HepG2 (cell line): ENCODE measurements at places on chromosomes 4 and X.

DNA sequence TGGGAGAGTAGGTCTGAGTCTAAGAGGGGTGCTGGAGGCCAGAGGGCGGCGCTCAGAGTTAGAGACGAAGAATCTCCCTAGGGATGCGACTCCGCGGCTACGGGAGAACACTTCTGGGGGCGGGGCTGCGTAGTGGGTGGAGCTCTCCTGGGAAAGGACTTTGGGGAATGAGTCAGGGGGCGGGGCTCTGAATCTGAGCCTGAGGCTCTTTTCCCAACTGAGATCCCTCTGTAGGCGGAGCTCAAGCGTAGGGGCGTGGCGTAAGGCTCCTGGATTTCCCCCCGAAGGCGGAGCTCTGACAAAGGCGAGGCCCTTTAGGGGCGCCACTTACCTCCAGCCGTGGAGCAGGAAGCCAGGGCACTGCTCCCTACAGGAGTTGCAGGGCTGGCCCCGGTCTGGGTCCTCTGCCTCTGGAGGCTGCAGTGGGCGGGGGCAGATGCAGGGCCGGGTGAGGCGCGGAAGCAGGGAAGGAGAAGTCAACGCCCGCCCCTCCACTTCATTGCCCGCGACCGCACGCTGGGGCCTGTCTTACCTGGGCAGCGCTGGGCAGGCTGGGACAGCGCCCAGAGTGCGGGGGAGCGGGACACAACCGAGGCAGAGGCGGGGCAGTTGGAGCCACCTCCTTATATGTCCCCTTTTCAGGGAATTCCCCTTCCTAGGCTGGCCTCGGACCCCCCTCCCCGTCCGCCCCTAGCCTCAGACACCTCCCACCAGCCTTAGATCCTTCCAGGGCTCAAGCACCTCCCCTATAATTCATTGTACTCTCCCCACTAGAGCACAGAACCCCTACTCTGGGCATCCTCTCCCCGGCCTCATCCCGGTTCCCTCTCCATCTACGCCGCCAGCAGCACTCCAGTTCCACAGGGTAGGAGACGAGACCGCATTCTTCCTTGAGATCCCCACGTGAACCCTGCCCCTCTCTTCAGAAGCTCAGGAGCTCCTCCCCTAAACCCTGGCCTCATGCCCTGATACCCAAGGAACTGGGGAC lies 1.6 kb downstream of the PRICKLE3 start:
- no peak for DNase-seq

DNA sequence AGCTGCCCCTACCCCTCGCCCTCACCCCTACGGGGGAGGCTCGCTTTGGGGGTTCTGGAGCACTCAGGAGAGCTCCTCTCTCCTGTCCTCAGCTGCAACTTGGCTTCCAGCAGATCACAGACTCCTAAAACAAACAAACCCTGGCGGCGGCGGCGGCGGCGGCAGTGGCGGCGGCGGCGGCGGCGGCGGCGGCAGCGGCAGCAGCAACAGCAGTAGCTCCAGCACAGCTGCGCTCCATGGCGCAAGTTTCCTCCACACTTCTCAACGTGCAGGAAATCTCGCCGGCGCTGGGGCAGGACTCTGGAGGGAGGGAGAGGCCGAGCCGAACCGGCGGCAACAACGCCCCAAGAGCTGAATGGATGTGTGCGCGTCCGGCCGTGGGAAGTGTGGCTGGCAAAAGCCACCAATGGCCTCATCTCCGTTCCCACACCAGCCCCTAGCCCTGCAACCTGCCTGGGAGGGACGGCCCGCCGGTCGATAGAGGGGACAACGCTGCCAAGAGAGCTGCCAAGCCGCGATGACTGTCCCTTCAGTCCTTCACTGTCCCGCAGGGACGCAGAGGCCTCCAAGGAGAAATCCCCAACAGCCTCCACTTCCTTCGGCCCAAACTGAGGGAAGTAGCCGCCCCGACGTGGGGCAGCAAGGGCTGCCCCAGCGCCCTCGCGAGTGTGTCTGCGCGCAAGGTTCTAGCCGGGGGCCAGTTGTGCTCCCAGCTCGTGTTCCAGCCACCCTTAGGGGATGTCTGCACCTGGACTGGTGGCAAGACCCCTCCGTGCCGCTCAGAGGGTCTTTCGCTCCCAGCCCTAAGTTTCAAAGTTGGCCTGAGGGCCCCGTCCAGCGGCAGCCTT lies 775 bp downstream of the SHROOM4 start:
- no peak for DNase-seq

DNA sequence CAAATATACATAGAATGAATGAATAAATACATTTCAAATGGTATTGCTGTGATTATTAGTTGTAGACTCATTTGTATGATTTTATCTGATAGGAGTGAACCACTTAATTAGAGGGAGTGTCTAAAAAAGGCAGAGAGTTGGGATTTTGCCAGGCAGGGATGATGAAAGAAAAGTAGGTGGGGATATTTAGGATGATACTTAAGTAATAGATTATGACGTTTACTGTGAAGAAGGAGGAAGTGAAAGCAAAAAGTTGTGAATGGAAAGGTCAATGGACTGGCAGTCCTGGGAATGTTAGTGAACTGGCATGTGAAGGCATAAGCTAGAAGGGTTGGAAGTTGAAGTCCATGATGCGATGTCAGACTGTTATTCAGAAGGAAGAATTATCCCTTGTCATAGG lies 917.1 kb downstream of the RAPGEF2 start:
- no peak for DNase-seq

DNA sequence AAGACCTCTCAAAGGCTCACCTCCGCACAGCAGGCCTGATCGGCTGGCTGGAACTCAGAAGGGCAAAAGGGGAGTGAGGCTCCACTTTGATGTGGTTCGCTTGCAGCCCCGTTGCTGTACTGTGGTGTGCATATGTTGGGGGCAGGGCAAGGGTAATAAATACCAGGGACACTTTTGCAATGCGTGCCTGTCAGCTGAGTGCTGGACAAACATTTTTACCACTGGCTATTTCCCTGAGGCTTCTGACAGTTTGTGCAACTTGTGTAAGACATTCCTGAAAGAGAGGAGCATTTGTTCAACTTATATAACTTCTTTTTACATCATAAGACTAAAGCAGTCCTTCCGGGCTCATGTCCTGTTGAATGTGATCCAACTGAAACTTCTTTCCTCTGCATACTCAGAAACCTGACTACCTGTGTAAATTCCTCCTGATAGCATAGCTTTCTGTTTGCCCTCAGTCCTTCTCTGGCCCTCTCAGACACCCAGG lies 82.3 kb downstream of the SPRY1 start:
- peak; percentile 100 for DNase-seq

DNA sequence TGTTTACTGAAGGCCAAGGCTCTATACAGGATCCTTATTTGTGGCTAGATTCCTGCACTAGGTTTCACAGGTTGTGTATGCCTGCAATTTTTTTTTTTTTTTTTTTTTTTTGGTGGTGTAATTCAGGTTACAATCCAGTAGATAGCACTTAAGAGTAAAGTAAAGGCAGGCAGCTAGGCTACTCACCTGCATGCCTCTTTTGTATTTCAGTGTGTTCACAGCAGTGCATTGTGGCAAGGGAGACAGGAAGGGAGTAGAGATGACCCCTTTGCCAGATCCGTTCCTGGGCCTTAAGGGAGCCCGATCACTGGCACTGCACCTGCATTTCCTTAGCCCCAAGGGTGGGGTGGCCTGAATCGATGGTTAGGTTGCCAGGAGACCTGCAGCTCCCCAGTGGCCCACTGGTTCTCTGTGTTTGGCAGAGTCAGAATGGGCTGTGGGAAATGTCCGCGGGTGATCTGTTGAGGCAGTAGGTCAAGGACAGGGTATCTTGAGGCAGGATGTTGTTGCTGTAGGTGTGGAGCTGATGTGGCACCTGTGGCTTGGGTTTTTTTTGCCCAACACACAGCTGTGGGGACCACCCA lies 374.9 kb upstream of the AADAT start:
- no peak for DNase-seq

GRCh38 chrX:46247456-46247855 lies 297.8 kb downstream of the ZNF674 start:
- DNase-seq, result no peak

- DNase-seq, result no peak
Observed at GRCh38 chr4:95761426-95761825, 78.5 kb upstream of the PDHA2 start.

- no peak for DNase-seq
Observed at GRCh38 chr4:162706632-162707031, 460.1 kb downstream of the NAF1 start.

- DNase-seq, result no peak
Observed at GRCh38 chr4:675036-675882, 917 bp downstream of the MYL5 start.

DNA sequence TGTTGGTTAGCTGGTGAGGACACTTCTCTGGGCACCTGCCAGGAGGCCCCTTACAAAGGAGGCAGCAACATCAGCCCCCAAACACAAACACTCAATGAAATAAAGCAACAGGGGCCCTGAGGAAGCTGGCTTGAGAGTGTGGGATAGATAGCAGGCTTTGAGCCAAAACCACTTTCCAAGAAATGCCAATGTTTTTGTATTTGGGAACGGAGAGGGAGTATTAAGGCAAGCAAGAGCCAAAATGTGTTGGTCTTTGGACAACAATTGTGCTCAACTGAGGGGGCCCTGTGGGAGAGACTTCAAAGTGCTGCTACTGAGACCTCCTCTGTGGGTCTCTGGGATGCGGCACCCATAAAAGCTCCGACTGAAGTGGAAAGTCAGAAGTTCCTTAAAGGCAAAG lies 41.0 kb downstream of the RAI2 start:
- no peak for DNase-seq

- DNase-seq, result no peak
Observed at GRCh38 chr4:78560296-78560963, 8.9 kb downstream of the ANXA3 start.

- no peak for DNase-seq
Observed at GRCh38 chr4:30882995-30883675, 163.0 kb downstream of the PCDH7 start.

GRCh38 chr4:186936496-186937375 lies 213.1 kb upstream of the FAT1 start:
- DNase-seq, result peak; percentile 95

DNA sequence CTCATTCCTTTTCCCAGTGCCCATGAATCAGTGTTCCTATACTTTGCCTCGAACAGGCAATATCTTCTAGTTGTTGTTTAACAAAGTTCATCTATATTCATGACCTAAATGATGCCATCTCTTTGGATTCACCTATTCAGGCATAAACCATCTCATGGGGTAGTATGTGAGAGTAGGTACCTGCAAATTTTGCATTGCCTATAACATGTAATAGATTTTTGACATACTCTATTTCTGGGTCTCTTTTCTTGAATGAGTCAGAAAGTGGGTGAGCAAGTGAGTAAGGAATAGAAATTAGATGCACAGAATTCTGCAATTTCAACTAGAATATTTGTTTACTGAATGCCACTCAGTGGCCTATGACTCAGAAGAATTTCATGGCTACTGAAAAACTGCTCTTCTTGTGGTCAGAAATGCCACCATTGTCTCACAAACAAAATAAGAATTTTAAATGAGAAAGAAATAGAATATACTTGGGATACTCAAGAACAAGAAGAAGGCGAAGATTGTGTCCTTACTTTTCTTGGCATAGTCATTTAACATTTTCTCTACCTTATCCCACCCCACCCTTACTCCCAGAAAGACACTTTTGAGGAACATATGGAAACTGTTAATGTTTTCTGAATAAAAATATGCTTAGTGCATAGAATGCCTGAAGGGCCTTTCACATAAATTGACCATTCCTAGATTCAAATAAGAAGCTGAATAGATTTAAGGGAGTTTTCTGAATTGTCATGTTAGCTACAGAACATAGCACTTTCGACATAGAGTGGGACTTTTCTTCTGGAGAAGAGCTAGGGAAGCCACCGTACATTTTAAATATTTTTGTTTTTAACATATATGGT lies 86.8 kb downstream of the HHIP start:
- DNase-seq, result no peak

DNA sequence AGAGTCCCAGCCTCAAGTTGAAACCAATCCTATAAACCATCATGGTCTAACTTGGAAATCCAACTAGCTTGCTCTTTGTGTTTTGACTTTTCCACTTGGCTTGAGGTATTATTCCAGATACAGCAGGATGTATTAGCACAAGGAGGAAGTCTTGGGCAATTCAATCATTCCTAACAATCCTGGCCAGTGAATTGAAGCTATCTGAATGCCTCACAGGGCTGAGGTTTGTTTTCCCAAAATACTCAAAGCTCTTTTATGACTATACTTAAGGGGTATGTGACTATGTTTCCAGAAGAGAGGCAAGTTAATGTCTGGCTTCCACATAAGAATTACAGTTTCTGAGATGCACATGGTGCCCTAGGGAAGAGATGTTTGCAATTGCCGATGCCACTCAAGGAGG lies 66.8 kb upstream of the SH3RF1 start:
- DNase-seq, result no peak

- DNase-seq, result no peak
Observed at GRCh38 chrX:153886915-153887314, 942 bp upstream of the L1CAM start.

DNA sequence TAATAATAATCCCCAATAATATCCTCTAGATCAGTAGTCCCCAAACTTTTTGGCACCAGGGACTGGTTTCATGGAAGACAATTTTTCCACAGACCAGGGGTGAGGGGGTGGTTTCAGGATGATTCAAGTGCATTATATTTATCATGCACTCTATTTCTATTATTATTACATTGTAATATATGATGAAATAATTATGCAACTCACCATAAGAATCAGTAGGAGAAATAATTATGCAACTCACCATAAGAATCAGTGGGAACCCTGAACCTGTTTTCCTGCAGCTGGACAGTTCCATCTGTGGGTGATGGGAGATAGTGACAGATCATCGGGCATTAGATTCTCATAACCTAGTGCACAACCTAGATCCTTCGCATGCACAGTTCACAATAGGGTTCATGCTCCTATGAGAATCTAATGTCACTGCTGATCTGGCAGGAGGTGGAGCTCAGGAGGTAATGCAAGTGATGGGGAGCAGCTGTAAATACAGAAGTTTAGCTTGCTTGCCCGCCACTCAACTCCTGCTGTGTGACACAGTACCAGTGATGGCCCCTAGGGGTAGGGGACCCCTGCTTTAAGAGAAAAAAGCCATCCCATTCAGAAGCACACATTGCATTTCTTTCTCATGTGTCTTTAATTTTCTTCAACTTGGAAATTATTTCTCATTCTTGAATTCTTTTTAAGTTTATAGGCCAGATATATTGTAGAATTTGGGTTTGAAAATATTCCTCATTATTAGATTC lies 16.0 kb upstream of the SH3RF1 start:
- DNase-seq, result no peak

GRCh38 chrX:80216086-80216485 lies 201.5 kb downstream of the TBX22 start:
- DNase-seq, result no peak

DNA sequence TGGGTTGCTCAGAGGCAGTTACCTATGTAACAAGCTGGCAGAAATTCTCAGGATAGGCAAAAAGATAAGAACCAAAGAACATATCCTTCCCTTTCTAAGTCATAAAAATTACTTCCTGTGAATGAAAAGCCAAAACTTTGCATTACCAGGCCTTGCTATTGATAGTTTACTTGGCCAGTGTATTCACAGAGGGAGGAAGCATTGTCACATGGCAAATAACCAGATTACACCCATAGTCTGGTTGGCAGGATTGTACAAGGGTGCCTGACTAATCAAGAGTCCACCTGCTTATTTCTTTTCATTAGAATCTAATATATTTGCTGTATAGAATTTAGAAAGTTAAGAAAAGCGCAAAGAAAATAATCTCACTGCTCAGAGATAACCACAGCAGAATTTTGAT lies 14.1 kb downstream of the XIAP start:
- no peak for DNase-seq
